ENCODE measurements at places on chromosomes 3 and 15.

GRCh38 chr3:42394579-42395288 is 15.7 kb downstream of the LYZL4 start:
- no peak for DNase-seq

GRCh38 chr15:72197041-72197459 is 537 bp downstream of the GRAMD2A start:
- no peak for DNase-seq

DNA sequence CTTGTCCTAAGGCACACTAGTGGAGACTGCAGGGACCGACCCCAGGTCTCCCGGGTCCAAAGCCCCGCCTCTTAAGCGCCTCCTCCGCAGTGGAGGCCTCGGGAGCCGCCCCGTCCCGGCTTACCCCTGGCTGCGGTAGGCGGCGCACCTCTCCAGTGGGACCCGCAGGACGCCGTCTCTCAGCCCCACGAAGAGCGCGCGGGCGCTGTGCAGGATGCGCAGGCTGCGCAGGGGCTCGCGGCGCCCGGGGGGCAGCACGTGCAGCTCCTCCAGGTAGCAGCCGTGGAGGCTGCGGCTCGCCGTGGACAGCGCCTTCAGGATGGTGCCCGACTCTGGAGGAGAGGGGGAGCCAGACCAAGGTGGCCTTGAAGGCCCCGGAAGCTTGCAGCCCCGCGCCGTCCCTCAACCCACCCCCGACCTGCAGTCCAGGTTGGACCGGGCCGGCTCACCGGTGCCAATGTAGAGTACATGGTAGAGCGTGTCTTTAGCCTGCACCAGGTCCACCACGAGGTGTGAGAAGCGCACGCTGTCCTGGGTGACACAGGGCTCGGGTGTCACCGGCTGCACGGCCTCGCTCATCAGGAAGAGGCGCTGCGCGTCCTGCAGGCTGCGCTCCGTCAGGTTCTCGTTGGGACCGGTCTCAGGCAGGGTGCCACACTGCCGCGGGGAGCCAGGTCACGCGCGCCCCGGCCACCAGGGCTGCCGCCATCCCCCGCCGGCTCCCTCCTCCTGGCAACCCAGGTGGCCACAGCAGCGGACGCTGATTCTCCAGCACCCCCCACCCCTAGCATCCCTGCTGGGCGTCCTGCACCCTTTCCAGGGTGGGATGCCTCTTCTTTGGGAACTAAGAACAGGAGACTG is 105.5 kb downstream of the SEMA5B start:
- no peak for DNase-seq

DNA sequence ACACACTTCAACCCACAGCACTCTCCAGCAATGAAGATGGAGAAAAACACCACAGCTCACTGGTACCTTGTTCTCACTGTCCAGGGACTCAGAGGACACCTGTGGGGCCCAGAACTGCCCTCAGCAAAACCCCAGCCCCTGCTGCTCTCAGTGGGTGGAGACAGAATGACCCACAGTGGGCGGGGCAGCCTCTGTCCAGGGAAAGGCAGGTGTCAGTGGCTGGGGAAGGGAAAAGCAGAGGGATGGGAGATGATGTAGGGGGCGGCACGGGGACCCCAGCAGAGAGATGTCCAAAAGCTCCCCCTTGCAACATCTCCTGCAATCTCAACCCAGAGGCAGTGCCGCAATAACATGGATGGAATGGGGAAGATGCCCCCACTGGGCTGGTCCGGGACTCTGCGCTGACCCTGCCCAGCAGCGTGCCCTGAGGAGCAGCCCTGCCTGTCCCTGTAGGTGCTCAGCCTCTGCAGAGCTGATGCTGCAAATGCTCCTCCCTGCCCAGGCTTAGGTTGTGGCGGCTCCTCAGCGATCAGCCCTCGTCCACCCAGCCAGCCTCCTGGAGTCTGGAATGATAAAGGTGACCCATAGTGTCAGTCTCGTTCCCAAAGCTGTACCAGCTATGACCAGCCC is 193.9 kb downstream of the XXYLT1 start:
- DNase-seq = no peak

- DNase-seq = no peak
Observed at GRCh38 chr3:32843510-32844321, 25.9 kb downstream of the TRIM71 start.

DNA sequence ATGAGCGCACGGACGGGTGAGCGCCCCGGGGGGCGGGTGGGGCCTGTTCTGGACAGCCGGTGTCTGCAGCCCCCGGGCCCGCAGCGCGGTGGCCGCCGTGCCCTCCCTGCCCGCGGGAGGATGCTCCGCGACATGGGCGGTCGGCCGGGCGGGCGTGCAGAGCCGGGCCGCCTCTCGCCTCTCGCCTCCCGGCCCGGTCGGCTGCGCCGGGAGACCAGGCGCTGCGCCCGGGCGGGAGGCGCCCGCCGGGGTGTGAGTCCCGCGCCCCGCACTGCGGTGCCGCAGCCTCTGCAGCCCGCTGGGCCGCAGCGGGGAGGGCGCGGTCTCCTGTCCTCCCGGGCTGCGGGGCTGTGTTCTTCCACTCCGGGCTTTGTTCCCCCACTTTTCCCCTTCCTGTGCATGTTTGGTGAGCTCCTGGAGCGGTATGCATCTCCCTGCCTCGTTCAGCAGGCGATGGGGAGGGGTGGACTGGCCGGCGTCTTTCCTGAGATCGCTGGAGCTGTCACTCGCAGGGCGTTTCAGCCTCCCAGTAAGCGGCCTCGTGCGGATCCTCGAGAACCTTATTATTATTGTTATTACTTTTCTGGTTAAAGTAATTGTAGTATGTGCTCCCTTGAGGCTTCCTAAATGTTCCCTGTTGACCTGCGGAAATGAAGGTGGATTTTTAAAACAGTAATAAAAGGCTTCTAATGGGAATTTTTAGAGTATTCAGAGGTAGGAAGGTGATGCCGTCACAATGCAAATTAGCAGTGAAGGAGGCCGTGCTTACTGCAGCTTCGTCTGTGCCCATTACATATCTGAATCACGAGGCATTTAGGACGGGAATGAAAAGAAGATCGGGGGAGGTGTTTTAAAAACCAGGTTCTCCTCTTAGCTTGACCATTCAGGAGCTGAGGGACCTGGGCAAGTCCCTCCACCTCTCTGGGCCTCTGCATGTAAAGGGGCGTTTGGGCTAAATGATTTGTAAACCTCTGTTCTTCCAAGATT is 593 bp downstream of the TMOD2 start:
- no peak for DNase-seq

DNA sequence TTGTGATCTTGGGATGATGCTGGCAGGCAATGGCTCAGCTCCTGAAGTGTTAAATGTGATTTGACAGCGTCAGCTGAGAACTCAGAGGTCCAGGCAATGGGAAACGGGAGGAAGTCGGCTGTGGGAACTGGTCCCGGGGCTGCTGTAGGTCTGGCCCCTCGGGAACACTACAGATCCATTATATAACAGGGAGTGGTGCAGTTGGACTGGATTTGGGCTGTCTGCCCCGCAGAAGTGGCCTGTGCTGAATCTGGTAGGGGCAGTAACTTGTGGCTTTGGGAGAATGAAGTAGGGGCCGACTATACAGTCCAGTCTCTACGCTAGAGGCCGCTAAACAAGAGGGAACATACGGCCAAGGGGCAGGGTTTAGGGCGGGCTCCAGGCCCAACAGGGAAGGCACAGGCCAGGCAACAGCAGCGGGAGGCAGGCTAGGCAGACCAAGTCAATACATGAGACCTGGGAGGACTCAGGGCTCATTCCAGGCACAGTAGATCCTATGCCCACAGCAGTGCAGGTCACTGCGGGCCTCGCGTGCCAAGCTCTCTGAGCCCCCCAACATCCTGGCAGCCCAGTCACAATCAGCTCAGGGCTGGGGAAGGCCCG is 20.3 kb upstream of the IL16 start:
- DNase-seq = no peak

GRCh38 chr3:75906555-75907112 is 121.3 kb upstream of the ZNF717 start:
- no peak for DNase-seq

DNA sequence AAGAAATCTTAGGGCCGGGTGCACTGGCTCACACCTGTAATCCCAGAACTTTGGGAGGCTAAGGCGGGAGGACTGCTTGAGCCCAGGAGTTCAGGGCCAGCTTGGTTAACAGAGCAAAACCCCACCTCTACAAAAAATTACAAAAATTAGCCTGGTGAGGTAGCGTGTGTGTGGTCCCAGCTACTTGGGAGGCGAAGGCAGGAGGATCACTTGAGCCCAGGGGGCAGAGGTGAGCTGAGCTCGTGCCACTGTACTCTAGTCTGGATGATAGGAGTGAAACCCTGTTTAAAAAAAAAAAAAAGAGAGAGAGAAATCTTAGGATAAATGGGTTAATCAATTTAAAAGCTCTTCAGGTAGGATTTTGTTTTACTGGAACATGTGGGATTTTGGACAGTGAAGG is 31.2 kb upstream of the DUT start:
- DNase-seq = no peak

DNA sequence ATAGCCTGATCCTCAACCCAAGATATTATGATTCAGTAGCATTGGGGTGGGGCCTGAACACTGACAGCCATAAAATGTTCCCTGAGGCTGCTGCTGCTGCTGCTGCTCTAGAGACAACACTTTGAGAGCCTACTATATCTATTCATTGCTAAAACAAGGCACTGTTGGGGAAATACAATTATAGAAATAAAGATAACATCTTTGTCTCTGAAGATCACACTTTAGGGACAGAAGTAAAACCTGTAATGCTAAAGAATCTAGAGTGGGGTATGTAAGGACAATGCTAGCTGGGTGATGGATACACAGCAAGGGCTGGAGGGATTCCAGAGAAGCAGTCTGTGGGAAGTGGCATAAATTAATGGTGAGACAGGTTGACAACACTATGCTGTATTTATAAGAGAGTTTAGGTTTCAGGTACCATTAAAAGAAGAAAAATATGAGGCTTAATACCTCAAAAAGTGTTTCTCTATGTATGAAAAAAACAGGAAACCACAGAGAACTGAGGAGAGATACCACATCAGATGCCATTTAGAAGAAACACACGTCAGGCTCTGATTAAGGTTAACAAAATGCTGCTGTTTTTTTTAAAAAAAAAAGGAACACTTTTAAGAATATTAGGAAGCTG is 115.9 kb downstream of the CBLB start:
- peak; percentile 40 for DNase-seq

GRCh38 chr15:93478947-93479346 is 389.9 kb upstream of the RGMA start:
- DNase-seq = no peak

- no peak for DNase-seq
Observed at GRCh38 chr3:52784021-52784621, 6.7 kb downstream of the ITIH1 start.

DNA sequence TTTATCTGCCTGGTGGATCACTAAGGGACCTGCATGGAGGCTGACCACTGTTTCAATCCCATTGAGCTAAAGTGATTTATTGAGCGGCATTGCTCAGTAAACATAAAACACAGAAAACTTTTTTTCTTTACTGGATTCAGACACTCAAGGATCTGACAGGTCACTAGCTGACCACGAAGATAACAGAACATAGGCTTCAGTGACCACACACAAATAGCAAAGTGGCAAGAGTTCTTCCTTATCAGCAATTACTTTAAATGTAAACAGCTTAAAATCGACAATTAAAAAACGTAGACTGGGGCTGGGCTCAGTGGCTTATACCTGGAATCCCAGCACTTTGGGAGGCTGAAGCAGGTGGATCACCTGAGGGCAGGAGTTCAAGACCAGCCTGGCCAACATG is 48.7 kb downstream of the STAG1 start:
- DNase-seq = peak; percentile 22

DNA sequence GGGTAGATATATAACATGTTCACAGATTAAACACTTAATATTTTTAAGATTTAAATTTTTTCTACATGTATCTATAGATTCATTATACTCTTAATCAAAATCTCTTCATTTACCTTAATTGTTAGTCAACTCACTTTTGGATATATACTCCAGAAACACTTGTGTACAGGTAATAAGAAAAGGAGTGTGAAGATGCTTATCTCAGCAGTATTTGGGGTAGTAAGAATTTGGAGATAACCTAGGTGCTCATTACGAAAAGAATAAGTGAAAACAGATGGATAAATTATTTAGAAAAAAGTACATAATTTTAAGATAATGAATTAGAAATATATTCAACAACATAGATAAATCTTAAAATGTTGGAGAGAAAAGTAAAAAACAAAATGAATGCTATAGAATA is 226.5 kb upstream of the PLSCR5 start:
- DNase-seq = no peak

DNA sequence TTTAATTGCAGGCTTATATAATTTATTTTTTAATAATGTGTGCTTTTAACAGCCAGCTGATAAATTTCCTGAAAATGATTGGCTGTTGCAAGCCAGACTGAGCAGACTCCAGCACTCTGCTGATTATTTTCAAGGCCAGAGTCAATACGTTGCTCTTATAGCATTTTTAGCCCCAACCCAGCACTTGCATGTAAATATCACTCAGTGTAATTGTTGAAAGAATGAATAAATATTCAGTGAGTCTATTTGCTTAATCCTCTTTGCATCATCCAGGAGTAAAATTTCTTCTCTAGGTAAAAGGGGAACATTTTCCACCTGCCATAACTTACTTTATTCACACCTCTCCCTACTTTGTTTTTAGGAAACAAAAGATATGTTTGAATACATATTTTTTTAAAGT is 2.9 kb downstream of the GABRR3 start:
- DNase-seq = no peak

DNA sequence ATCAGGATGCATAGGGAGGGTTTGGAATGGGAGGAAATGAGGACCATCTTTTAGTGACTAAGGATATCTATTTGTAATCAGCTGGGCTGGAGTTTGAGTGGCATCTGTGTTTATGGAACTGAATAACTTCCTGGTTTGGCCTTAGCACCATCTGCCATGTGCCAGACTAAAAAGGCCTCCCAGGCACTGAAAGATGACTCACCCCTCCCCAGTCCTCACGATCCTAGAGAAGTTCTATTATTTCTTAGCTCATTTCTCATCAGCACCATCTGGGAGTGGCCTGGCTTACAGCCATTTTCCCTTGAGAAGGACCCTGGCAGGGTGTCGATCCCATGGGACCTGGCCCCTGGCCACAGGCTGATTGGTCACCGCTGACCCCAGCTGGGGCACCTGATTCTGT is 23.9 kb upstream of the CTXND1 start:
- DNase-seq = peak; percentile 49

GRCh38 chr3:14847613-14848541 is 29.1 kb downstream of the FGD5 start:
- no peak for DNase-seq

DNA sequence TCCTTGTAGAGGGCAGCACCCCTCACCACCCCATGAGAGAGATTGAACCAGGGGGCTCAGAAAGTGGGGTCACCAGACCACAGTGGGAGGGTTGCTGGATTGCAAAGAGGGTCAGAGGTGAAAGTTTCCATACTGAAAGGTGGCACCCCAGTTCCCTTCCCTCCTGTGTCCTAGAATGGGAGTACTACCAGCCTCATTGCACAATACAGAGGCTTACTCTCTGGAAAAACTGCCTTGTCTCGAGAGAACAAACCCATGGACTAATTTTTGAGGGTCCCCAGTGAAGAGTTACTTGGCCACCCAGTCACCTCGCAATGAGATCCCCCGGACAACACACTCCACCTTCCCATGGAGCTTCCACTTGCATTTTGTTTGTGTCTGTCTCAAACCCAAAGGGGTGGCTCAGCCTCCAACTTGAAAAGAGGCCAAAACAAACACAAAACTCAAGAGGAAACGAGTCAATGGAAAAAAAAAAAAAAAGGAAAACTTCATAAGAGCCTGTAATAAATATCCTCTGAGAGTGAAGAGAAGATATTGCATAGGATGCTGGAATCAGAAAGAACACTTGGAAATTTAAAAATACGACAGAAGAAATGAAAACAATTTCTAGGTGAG is 18.6 kb downstream of the MESP2 start:
- DNase-seq = peak; percentile 47
